Bronchus fibroblast of lung (primary cell): ENCODE measurements at places on chromosomes 13 and 19. TPM values are rescaled to one million over a fixed set of nuclear protein-coding genes. Genes with fewer than 3 reads are reported as not detected.

CGB1 gene
- 2.9 TPM in 1 of 2 replicates, not detected in the other for total RNA-seq

PSG11 gene
- total RNA-seq, result not detected in 2 replicates

RFC3 gene
- 23.2 and 27.2 TPM in 2 replicates for total RNA-seq

RNF225 gene
- total RNA-seq, result not detected in 2 replicates

NOVA2 gene
- under 0.01 TPM in 1 of 2 replicates, not detected in the other for total RNA-seq

OR7D2 gene
- not detected in 2 replicates for total RNA-seq

MEDAG gene
- total RNA-seq, result 3.4 and 3.9 TPM in 2 replicates

GNG8 gene
- total RNA-seq, result not detected in 2 replicates

RASAL3 gene
- total RNA-seq, result not detected in 2 replicates

FXYD3 gene
- not detected in 2 replicates for total RNA-seq

ZFP28 gene
- total RNA-seq, result 5.5 and 5.9 TPM in 2 replicates

THSD1 gene
- 3.3 and 3.7 TPM in 2 replicates for total RNA-seq

CYP4F2 gene
- not detected in 2 replicates for total RNA-seq

WDR62 gene
- total RNA-seq, result 12.2 and 12.9 TPM in 2 replicates

KCTD4 gene
- total RNA-seq, result 0.15 TPM in 1 of 2 replicates, not detected in the other

NANOS3 gene
- total RNA-seq, result not detected in 2 replicates

IZUMO1 gene
- under 0.01 TPM in 1 of 2 replicates, not detected in the other for total RNA-seq

CXCL17 gene
- total RNA-seq, result not detected in 2 replicates

CCDC9 gene
- 13.6 and 15.3 TPM in 2 replicates for total RNA-seq
